ENCODE measurements at places on chromosomes 2 and 18.

GRCh38 chr2:169452080-169452479 is 27.2 kb upstream of the BBS5 start:
- peak; percentile 64 for DNase-seq

GRCh38 chr18:10262566-10262965 is 191.9 kb upstream of the APCDD1 start:
- no peak for DNase-seq

GRCh38 chr2:217220228-217221013 is 360.6 kb upstream of the TNP1 start:
- DNase-seq, result peak; percentile 40

DNA sequence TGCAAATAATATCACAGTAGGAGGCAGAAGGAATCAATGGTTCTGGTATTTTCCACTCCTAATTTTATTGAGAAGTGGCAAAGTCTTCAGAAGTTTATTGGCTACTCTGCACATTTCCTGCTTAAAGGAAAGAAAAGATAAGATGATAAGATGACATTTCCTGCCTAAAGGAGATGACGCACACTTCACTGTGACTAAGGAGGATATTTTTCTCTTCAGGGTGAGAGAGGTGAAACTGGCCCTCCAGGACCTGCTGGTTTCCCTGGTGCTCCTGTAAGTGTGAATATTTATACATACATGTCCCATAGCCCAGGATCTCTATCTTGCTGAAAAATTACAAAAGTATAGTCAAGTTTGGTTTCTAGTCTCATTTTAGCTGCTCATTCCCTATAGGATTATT is 27.9 kb downstream of the COL3A1 start:
- DNase-seq, result peak; percentile 88

- DNase-seq, result peak; percentile 64
These were observed 86.3 kb upstream of the NPAS2 start for GRCh38 chr2:100733391-100734187.

GRCh38 chr2:109143214-109144187 is 14.5 kb downstream of the SH3RF3 start:
- peak; percentile 21 for DNase-seq

DNA sequence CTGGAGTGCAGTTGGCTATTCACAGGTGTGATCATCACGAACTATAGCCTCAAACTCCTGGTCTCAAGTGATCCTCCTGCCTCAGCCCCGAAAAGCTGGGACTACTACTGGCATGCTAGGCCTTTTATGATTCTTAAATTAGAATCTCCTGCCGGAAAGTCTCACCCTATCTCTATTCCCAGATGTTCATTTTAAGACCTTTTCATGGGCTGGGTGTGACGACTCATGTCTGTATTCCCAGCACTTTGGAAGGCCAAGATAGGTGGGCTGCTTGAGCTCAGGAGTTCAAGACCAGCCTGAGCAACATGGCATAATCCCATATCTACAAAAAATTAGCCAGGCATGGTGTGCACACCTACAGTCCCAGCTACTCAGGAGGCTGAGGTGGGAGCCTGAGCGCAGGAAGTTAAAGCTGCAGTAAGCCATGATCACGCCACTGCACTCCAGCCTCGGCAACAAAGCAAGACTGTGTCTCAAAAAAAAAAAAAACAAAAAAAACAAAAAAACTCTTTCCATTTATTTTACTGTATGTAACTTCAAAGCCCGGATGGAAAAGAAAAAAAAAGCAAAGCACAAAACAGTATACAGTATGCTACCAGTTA is 8.1 kb downstream of the PPP4R3B start:
- DNase-seq, result no peak

GRCh38 chr2:213476641-213477040 is 192.4 kb downstream of the SPAG16 start:
- DNase-seq, result peak; percentile 39

- DNase-seq, result no peak
These were observed 28.5 kb upstream of the MCFD2 start for GRCh38 chr2:46943881-46944798.

All from EH (cell line).